ENCODE measurements at places on chromosomes 16 and 17.

GRCh38 chr16:23504076-23504452 is 6.2 kb downstream of the GGA2 start:
- DNase-seq: no peak

GRCh38 chr17:44977065-44977464 is 9.0 kb upstream of the C1QL1 start:
- no peak for DNase-seq

GRCh38 chr17:48577330-48577945 is 712 bp downstream of the HOXB4 start:
- peak; percentile 92 for DNase-seq

DNA sequence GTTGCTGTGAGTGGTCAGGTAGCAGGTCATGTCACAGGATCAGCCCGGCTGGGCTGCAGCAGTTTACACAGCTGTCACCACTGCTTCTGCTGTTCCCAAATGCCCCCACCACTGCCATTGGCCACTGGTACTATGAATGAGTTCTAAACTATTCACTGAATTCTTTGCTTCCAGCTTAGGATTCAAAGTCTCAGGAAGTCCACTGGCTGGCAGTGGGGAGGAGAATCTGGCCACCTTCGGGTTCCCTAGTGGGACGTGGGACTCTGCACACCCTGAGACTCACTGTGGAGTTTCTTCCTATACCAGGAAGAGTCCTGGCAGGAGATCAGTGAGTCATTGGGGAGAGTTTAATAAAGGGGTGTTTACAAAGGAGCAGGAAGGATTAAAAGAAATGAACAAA is 6.9 kb downstream of the MT1X start:
- no peak for DNase-seq

DNA sequence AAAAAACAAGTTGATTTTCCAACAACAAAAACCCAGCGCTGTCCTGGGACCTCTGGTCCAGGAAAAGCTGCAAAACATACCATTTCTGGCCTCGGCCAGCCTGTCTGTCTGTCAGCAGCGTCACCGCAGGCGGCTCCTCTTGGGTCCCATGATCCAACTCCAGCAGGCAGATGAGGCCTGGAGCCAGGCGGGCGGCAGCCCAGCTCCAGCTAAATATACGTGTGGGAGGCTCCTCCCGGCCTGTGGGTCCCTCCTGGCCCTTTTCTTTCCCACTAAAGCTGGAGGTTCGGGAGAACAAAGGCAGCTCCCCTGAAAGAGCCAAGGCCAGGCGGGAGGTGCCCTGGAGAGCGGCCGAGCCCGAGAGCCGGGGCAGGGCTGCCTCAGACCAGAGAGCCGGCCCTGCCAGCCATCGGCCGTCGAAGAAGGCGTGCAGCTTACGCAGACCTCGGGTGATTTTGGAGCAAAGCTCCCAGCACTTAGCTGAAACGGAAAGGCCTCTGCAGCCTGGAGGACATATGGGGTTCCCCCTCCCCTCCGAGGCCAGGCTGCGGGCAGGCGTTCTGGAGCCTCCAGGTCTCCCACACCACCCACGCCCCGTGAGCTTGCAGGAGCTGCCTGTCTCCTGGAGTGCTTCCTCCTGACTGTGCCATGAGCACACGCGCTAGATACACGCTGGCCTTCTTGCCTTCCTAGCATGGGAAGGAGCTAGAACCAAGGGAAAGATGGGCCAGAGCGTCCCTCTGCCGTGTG is 19.9 kb upstream of the JPH3 start:
- no peak for DNase-seq

- no peak for DNase-seq
These were observed 18.7 kb upstream of the ADGRG1 start for GRCh38 chr16:57609541-57610401.

DNA sequence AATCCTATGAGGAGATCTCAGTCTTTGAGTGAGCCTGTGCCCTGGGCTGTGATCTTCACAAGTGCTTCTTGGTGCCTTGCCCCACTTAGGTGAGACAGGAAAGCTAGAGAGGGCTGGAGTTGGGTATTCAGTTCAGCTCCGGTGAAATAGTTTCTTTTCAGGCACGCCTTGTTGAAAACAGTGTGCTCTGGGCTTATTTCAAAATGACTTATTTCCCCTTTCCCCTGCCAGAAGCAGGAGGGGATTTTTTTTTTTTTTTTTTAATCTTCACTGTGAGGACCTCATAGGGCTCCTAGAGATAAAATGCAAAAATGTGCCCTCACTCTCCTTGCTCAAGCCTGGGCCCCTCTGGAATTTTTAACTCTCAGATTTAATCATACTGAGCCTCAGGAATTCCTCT is 27.2 kb downstream of the MOSMO start:
- DNase-seq: no peak

GRCh38 chr16:66020642-66021041 is 345.8 kb upstream of the CDH5 start:
- no peak for DNase-seq

DNA sequence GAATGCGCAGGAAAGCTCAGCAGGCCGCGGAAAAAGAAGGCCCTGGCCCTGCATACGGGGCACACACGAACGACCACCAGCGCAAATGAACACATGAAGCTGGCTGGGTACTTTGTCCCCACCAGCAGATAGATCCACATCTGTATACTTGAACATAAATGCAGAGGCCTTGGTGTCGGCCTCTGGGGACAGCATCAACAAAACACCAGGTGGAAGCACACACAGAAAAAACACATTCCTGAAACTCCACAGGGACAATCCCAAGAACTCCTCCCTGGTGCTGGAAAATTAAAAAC is 606 bp upstream of the ZBTB4 start:
- DNase-seq: no peak

DNA sequence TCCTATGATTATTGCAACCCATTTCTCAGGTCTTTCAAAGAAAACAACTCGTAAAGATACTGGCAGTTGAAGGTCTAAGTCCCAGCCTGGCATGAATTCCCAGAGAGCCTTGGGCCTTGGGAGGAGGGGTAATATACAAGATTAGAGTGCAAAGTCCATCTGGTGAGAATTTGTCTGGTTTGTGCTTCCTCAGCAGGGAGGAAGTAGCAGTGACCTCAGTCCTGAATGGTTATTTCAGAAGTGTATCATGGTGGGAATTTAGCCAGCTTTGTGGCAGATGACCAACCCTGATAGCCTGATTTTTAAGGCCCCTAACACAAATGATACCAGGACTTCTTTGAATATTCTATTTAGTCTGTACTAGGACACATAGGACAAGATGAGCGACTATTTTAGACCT is 151.2 kb upstream of the TBX2 start:
- DNase-seq: no peak

- DNase-seq: no peak
These were observed 95.1 kb downstream of the NTN1 start for GRCh38 chr17:9116311-9116835.

DNA sequence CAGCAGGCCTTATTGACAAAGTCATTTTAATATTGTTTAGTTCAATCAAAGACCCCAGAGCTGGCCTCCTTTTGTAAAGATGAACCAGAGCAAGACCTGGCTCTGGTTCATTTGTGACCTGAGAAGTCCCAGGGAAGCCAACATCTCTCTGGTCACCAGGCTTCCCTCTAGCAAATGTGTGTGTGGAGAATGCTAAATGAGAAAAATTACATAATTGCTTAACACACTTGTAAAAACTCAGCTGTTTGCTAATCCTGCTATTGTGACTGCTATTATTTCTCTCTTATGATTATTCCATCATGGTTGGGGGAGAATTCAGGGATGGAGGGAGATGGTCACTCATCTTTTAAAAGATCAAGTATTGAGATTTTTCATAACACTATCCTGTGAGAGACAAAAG is 94.3 kb upstream of the CLEC3A start:
- no peak for DNase-seq

Measured in right renal pelvis (tissue), 4 donors.